Stimulated activated CD8-positive, alpha-beta memory T cell treated with anti-CD3 and anti-CD28 coated beads, Interleukin-4, amount 100 ng/mL, for 24 hours (primary cell): ENCODE measurements at places on chromosomes 4 and X.

DNA sequence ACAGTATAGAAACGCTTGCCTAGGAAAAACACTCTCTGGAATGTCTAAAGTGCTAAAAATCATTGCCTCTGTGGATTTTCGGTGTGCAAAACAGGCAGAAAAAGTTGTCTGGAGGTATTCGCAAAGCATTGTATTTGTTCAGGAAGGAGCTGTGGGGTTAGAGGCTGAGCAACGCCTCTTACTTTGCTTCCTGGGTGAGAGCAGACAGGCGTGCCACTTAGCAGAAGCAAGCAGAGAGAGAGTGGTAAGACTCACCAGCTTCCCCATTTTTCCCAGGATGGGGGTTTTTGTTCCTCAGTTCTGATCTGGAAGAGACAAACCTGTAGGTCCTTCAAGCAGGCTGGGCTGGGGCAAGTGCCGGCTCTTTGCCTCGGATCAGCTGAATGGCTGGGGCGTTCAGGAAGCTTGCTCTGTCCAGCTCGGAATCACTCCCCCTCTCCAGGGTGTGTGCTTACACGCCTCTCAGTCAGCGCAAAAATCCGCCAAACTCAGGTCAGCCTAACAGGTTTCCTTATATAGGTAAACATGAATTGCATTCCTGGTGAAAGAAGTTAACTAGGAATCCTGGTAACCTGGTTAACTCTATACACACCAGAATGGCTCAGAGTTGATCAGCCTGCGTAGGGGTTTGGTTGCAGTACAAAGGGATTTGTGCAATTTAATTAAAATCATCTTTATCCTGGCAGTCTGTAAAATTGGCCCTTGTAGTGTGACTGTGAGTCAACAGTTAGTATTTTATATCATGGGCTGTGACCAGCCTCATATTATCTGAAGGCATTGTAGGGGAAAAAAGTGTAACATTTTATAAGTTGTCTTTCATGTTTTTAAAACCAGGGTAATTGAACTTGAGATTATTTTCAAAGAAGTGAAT is 213.1 kb upstream of the MID1 start:
- no peak for DNase-seq

DNA sequence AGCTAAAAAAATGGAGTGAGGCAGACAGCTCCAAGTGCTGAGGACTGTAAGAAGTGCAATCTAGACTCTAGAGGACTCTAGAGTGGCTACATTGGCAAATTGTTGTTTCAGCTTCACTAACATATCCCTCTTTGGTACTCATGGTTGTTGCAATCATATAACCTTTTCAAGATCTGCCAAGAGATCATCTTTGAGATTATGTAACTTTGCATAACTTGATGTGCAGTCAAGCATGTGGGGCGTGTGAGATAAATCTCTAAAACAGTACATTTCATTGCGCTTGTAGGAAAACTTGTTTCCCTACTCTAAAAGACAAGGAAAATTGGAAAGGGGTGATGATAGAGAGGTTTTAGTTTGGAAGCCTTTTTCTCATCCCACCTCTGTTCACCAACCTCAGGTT is 11.2 kb upstream of the BRS3 start:
- DNase-seq: no peak

DNA sequence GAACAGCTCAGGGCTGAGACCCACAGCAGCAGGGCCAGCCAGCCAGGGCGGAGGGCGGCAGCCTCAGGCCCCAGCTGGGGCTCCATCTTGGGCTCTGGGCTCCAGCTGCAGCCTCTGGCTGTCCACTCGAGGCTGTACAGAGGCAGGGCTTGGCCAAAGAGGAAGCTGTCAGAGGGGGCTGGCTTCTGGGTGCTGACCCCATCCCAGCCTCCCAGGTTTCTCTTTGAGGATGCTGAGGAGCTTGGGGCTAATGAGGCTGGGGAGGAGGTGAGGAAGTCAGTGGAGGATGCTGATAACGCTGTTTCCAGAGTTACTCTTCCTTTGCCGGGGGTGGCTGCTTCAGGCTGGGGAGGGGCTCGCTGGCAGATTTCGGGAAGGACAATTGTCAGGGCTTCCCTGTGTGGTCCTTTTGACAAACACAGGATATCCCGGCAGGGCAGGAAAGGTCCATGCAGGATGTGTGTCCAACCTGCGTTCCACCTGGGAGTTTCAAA is at the start of gene DIPK2B:
TSS of gene DIPK2B (minus strand) at position 136 of the 494 bp plus-strand sequence. CDS start at position 86, 50 bp downstream.
- DNase-seq: no peak

DNA sequence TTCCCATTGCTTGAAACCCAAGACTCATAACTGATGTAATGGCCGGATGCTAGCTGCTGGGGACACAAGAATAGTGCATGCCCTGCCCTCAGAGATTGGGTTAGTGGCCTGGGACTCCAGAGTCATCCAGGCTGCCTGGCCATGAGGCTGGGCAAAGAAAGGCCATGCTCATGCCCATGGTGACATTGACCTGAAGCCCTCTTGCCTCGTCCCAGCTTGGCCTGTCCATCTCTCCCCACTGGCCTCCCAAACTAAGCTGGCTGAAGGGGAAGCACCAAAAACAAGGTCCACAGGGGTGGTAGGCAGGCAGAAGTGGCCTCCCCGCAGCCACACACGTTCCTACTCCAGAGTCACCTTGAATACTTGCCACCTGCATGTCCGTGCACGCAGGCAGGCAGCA is 141.8 kb downstream of the EVC2 start:
- no peak for DNase-seq

GRCh38 chr4:76055016-76055415 is 19.1 kb upstream of the CXCL11 start:
- DNase-seq: no peak

DNA sequence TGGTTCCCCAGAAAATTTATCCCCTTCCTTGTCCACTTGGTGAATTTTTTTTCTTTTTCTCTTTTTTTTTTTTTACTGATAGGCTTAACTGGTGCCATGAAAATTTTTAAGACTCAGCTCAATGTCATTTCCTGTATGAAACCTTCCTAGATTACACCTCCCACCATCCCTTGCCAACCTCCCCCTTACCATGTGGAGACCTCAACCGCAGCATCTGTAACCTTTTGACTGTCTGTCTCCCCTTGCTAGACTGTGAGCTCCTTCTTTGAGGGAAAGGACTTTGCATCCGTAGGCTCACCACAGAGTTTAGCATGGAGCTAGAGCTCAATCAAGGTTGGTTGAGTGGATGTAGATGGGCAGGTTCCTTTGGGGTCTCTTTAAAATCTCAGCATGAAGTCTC is 5.2 kb upstream of the PGRMC1 start:
- DNase-seq: no peak

DNA sequence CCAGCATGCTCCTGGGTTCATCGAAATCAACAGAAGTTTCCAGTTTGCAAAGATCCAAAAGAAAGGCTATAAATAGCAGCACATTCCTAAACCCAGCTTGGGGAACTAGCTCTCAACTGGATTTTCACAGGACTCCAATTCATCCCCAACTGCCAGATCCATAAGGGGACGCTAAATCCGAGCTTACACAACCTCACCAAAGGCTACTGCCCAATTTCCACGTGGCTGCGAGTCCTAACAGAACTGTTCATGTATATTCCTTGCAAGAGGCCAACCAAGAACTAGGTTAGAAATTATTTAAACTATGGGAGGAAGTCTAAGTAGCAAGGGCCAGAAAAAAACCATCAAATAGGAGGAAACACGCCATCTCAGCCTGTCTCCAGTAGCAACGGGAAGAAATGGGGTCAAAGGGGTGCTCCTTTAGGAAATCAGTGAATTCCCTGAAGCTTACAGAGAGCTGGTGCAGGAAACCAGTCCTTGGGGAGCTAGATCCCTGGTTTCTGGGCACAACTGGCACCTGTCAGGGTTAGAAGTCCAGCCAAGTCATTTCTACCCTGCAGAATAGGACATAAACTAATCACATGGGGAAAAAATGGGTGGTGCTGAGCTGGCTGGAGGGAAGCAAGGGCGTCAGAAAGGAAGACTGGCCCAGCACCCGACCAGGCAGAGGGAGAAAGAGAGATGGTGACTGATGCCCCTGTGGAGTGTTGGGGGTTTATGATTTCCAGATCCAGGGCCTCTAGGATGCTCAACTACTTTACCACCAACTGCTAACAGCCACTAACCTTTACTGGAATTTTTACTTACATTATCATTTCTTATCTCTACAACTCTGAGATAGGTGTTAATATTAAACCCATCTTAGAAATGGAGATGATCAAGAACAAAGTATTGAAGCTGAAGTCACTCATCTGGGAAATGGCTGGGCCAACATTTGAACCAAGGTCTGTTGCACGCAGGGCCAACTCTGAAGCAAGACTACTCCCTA is 20.5 kb downstream of the RELL1 start:
- DNase-seq: no peak

DNA sequence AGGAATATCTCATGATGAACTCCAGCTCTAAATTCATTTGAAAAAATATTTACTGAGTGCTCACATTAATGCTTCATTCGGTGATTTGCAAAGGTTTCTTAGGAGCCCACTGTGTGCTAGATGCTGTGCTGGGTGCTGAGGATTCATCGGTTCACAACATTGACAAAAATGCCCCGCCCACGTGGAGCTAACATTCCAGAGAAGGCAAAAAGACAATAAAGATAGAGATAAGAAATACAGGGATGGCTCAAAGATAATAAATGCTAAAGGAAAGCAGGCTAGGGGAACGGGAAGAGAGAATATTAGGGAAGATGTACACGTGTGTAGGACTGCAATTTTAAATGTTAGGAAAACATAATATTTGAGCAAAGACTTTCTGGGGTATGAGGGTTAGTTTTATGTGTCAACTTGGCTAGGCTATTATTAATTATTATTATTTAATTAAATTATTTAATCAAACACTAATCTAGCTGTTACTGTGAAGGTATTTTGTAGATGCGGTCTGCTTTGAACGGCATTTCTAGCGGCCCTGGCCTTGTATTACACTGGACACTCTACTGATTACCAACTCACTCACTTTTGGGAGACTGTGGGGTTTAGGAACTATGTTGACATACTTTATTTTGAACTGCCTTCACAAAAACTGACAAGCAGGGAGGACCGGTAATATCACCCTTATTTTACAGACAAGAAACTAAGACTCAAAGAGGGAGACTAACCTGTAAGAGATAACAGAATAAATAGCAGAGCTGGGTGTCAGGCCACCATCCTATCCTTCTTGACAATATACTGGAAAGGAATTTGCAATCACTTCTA is 61.9 kb upstream of the IRF2 start:
- no peak for DNase-seq

GRCh38 chrX:130999360-130999759 is 58.8 kb upstream of the ARHGAP36 start:
- no peak for DNase-seq

- DNase-seq: no peak
Measured at GRCh38 chrX:35380808-35381700, 417.1 kb upstream of the MAGEB16 start.

- no peak for DNase-seq
Measured at GRCh38 chrX:101171883-101172400, 47.6 kb upstream of the DRP2 start.

GRCh38 chr4:40613456-40613855 is 16.2 kb downstream of the RBM47 start:
- DNase-seq: no peak

GRCh38 chrX:11266573-11267003 is 26.6 kb upstream of the AMELX start:
- no peak for DNase-seq

DNA sequence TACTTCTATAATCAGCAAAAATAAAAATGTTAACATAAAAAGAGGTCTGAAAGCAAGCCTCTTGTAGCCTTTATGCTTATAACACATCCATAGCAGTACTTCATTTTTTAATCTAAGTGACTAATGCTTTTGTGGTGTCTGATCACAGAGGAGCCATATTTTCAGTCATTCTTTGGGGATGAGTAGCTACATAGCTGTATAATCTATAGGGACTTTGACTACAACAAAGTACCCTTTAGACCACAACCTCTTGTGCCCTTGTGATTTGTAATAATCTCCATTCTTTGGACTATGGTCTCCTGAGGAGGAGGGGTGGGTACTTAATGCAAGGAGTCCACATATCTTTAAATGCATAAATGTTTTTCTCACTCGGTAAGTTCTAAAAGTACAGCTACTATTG is 9.6 kb downstream of the DRP2 start:
- DNase-seq: no peak

DNA sequence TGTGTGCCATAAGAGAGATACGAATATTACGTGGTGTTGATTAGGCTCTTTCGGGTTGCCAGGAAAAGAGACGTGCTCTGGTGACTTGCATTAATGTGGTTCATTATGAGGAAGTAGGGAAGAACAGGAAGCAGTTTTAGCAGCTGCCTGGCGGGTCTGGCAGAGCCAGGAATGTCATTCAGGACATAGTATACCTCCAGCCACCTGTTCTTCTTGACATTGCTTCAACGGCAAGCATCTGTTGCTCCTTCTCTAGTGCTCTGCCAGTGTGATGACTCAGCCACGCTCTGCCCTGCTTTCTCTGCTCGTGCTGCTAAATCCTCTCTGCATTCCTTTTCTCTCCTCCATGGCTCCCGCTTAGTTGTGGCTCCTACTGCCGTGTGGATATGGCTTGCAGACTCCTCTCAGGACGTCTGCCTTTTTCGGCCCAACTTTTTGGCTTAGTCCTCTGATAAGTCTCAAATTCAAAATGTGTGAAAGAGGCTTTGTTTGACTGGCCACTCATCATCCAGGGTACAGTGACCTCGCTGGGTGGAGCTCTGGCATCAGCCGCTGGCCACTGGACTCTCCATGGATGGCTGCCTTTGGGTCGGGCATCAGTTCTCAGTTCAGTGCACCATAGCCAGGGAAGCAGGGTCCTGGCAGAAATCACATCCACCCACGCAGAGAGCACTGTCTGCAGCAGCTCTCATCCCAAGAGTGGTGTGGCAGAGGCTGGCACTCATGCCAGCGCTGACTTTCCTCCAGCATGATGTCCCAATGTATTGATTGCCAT is 89.3 kb upstream of the KLF3 start:
- DNase-seq: no peak

- no peak for DNase-seq
Measured at GRCh38 chr4:161178310-161178709, 985.5 kb downstream of the FSTL5 start.

- DNase-seq: no peak
Measured at GRCh38 chrX:6898371-6898770, 249.1 kb upstream of the STS start.

DNA sequence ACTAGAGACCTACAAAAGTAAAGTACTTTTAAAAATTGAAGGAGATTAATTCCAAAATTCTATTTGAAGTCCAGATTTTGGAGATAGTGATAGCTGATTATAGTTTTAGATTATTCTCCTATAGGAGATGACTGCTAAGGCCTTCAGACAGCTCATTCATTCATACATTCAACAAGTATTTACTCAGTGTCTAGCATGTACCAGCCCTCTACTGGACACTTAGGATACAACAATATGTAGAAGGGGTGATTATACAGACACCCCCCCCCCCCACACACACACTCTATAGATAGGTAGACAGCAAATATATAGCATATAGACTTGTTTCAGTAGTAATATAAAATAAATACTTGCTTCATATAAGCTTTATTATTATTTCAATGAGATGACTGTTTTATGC is 60.4 kb upstream of the TAF9B start:
- no peak for DNase-seq

GRCh38 chr4:133162941-133163340 is 13.8 kb downstream of the PCDH10 start:
- DNase-seq: no peak
